ENCODE measurements at places on chromosomes 2 and 18. TPM values are rescaled to one million over a fixed set of nuclear protein-coding genes. Genes with fewer than 3 reads are reported as not detected.

ERMN gene
- not detected for polyA plus RNA-seq

DNA sequence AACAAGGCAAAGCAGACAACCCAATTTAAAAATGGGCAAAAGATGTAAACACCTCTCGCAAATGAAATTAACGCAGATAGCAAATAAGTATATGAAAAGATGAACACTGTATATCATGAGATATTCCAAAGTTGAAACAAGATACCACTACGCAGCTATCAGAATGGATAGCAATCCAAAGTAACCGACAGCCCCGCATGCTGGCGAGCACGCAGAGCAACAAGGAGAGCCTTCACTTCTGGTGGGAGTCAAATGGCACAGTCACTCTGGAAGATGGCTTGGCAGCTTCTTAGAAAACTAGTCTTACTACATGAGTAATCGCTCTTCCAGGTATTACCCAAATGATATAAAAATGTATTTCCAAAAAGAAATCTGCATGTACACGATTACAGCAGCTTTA is 1.4 kb downstream of the NDUFA10 start:
- no peak for DNase-seq

GRCh38 chr2:211729433-211729832 is 809.2 kb downstream of the ERBB4 start:
- DNase-seq = no peak

DNA sequence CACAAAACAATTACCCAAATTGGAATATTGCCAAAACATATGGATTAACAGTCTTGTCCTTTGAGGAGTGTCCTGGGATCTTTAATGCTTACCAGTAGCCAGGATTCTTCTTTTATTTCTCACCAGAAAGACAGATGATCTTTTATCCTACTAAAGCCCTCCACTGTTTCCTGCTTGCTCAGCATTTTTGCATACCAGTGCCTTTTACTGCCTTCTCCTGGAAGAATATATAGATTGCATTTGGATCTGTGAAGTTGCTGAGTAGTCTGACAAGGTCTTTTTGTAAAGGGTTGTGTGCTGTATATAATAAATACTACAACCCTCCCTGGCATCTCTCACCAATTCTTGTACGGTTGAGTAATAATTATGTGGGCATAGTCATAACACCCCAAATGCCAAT is 652.2 kb downstream of the LRRTM4 start:
- DNase-seq = no peak

- no peak for DNase-seq
Observed at GRCh38 chr2:213733893-213734292, 449.6 kb downstream of the SPAG16 start.

GRCh38 chr18:35197296-35197695 is 43.5 kb upstream of the ZNF397 start:
- no peak for DNase-seq

- no peak for DNase-seq
Observed at GRCh38 chr2:148303161-148303560, 282.3 kb downstream of the MBD5 start.

Measured in stomach (tissue), 19 donors.